NCI-H187 (cell line): ENCODE measurements at places on chromosomes 16 and 17.

DNA sequence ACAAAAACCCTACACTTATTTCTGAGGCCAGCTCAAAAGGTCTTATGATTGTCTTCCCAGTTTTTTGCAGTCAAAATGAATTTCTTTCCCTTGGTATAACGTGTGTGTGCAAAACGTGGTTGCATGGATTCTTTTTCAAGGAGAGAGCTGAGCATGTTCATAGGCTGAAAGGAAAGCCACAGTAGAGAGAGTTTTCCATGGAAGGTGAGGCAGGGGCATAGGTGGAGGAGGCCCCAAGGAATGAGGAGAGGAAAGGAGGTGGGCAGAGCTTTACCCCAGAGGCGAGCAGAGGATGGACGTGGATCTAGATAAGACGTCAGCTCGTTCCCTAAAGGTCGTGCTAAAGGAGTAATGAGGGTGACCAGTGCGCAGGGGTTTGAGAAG is 22.8 kb downstream of the TRPV2 start:
- peak; percentile 55 for DNase-seq

DNA sequence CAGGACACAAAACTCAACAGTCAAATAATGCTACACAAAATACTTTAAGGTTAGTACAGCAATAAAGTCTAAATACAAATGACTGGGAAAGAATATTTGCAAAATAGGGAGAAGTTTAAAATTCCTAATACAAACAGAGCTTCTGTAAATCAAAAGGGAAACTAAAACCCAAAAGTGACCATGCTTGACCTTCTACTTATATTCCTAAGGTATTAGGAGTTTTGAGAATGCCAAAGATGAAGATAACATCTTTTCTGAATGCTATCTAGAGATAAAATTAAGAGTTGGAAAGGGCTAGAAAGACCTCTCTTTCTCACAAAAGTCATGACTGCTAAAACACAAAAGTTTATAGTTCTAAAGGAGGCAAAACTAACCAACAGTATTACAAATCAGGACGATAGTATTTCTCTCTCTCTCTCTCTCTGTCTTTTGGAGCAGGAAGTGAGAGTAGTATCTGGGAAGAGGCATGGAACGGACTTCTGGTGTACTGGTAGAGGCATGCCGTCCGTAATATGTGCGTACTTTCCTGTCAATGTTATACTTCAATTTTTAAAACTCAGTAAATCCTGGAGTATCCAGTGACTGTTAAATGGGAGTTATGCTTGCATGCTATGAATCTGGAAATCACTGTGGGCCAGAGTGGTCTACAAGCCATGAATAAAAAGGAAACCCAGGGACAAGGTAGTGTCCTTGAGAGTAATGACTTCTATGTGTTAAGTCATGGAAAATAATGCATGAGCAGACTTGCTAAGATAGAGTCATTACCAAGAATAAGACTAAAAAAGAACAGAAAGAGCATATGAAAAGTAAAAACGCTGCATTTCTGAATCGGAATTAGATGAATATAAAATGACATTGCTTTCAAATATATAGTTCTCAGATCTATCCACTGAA is 49.7 kb upstream of the ANKFY1 start:
- DNase-seq: no peak

DNA sequence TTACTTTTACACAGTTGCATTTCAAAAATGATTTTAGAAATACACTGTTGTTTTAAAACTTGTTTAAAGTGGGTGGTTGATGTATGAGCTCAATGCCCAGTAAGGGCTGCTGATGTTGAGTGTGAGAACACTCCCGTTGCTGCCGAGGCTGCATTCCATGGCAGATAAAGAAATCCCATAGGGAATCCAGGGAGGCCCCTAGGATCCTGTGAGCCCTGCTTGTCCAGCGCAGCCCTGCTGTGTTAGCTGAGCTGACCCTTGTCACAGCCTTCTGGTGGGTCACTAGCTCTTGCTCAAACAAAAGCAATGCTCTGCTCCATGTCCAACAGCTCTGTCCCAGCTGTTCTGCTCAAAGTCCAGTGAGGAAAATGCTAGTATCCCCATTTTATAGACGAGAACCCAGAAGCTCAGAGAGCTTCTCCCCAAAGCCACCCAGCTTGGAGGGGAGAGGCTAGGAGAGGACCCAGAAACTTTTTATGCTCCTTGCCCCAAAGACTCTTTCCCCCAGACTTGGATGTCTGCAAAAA is 18.6 kb upstream of the COL1A1 start:
- no peak for DNase-seq

- no peak for DNase-seq
Measured at GRCh38 chr16:49419862-49420261, 46.3 kb downstream of the C16orf78 start.

GRCh38 chr16:78984887-78985464 is 615.6 kb downstream of the MAF start:
- no peak for DNase-seq

DNA sequence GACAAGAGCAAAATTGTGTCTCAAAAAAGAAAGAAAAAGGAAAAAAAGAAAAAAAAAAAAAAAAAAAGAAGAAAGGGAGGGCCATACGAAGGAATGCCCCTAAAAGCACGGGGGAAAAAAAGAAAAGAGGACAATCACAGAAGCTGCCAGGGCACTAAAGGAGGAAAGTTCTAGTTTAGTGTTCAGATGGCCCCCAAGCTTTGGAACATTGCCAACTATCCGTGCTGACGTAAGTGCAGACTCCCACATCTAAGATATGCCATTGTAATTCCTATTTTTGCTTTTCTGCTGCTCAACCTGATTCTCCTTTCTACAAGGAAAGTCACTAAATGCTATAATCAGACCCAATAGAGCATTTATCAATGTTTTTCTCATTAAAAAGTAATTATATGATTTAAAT is 842.1 kb downstream of the KCNJ2 start:
- no peak for DNase-seq

DNA sequence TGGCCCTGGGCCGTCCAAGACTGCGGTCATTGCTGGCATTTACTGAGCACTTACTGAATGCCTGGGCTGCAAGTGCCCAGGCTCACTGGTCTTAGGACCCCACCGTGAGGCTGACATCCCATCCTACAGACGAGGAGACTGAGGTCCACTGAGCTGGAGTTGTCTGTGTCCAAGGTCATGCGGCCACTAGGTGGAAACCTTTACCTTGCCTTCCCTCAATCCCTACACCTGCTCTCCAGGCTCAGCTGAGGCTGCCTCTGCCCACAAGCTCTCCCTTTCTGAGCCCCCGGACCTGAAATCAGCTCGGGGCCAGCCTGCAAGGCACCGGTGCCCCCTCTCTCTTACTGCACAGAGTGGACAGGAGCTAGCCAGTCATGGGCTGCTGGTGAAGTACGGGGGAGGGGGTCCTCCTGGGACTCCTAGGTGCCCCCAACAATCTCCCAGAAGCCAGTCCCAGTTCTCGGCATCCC is 1.5 kb downstream of the CASKIN1 start:
- DNase-seq: peak; percentile 44

DNA sequence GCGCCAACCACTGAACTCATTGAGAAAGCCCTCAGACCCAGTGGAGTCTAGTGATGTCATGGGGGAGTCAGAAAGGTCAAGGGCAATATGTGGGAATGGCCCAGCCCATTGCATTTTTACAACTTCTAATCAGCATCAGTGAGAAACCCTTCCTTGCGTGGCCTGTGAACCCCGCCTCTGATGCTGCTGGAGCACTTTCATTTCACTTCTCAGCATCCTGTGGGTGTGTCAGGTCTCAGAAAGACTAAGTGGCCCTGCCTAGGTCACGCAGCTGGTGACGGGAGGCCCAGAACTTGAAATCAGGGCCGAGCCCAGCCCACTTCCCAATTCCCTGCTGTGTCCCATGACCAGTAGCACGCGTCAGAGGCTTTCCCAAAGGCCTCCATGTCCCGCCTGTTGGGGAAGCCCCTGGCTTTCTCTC is 6.1 kb downstream of the DNAI2 start:
- no peak for DNase-seq

DNA sequence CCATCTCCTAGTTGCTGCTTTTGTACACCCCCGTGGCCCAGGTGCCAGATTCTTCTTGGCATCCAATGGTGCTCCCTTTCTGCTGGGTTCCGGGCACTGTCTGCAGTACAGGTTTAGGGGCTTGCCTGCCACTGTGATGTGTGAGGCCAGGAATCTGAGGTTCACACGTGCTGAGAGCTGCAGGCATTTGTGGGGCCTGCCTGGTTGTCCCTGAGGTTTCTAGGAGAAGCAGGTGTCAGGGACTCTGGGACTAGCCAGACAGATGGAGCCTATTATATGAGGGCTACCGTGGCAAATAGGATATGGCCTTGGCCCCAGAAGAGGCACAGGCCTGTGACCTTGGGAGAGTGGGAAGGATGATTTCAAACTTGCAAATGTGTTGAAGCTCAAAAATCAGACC is 29.3 kb downstream of the NDEL1 start:
- no peak for DNase-seq

- DNase-seq: no peak
Measured at GRCh38 chr17:34892461-34893249, 68.6 kb downstream of the CCT6B start.

DNA sequence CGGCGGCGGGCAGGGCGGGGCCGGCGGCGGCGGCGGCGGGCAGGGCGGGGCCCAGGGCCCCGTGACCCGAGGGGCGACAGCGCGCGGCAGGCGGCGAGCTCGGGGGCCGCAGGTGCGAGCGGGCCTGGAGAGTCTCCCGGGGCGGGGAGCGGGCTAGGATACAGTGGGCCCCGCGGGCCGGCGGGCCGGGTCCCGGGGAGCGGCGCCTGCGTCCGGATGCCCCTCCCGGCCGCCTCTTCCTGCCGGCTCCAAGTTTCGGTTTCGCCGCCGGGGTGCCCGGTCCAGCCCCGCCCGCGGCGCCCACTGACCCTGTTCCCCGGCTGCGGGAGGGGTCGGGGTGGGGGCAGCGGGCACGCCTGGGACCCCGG is at the start of gene RNF213:
RNF213 (plus strand) TSS at position 62 of the 368 bp plus-strand sequence. CDS start 2,830 bp downstream, outside the sequence.
- DNase-seq: no peak

- DNase-seq: no peak
Measured at GRCh38 chr17:233473-233941, 52.1 kb upstream of the DOC2B start.

DNA sequence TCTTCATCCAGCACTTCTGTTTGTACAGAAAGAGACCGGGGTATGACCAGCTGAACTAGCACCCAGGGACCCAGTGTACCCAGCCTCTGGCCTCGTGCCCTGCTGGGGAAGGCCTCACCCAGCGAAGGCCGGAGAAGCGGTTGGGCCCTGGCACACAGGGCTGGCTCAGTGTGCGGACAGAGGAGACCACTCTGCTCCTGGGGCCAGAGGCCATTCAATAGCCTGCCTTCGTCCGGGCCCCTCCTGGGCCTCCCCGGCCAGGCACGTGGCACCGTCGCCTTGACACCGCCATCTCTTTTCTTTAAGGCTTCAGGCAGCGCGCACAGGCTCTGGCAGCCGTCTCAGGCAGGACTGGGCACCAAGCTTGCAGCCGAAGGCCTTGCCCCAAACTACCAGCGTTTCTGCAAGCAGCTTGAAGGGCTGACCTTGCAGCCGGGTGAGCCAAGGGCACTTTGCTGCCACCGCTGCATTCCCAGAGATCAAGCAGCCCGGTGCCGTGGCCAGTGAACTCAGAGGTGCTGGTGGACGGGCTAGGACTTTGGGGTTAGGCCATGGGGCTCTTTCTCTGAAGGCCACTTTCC is 8.0 kb downstream of the TAX1BP3 start:
- no peak for DNase-seq

- no peak for DNase-seq
Measured at GRCh38 chr17:65219124-65219523, 82.0 kb downstream of the RGS9 start.

GRCh38 chr17:15942207-15942833 is 2.6 kb upstream of the ADORA2B start:
- DNase-seq: no peak

DNA sequence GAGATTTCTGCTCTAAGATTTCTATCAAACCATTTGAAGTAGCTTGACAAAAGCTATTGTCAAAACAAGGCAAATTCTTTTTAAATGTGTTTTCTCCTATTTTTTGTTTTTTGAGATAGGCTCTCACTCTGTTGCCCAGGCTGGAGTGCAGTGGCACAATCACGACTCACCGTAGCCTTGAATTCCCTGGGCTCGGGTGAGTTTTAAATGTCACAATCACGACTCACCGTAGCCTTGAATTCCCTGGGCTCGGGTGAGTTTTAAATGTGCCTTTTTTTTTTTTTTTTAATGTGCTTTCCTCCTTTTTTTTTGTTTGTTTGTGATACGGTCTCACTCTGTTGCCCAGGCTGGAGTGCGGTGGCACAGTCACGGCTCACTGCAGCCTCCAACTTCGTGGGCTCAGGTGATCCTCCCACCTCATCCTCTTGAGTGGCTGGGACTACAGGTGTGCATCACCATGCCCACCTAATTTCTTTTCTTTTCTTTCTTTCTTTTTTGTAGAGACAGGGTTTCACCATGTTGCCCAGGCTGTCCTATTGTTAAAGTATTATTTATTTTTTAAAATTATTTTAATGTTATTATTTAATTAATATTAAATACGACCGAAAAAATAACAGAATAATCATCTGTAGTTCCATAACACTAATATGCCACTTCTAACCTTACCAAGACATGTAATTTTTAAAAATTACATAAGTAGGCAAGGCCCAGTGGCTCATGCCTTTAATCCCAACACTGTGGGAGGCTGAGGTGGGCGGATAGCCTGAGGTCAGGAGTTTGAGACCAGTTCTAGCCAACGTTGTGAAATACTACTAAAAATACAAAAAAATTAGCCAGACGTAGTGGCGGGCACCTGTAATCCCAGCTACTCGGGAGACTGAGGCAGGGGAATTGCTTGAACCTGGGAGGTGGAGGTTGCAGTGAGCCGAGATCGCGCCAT is 69.7 kb upstream of the FA2H start:
- no peak for DNase-seq

GRCh38 chr16:87065446-87066132 is 251.6 kb downstream of the C16orf95 start:
- no peak for DNase-seq

DNA sequence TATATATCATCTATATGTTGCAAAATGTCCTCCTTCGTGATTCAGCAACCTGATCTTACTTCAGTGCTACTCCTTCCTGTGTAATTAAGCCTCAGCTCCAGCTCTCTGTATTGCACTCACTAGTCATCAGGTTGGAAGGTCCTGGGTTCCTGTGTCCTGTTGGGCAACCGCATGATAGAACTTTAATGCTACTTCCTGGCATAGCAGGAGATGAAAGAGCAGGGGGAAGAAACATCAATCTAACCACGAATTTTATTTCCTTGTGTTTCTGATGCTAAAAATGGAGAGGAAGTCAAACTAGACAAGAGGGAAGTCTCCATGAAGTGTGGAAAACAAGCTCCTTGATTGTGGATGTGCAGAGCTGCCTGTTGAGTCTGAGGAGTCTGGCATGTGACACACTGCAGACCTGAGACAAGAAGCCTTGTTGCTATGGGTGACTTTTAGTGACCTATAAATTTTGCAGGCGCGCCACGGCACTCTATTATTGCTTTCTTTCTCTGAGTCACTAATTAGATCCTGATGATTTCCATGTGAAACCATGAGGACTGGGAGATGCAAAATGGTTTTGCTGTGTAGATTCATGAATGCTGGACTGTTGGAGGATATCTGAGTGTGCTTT is 25.6 kb downstream of the IGSF6 start:
- no peak for DNase-seq

GRCh38 chr17:42754782-42755181 is 6.2 kb upstream of the RAMP2 start:
- DNase-seq: no peak

GRCh38 chr16:13939821-13940220 is 19.9 kb downstream of the ERCC4 start:
- DNase-seq: no peak

- no peak for DNase-seq
Measured at GRCh38 chr16:179211-180092, 807 bp upstream of the HBQ1 start.
